ENCODE measurements at places on chromosomes 16 and 17.

GRCh38 chr16:30485818-30486436 is 13.4 kb downstream of the ITGAL start:
- no peak for DNase-seq

- no peak for DNase-seq
Measured at GRCh38 chr16:61968242-61969076, 67.8 kb downstream of the CDH8 start.

DNA sequence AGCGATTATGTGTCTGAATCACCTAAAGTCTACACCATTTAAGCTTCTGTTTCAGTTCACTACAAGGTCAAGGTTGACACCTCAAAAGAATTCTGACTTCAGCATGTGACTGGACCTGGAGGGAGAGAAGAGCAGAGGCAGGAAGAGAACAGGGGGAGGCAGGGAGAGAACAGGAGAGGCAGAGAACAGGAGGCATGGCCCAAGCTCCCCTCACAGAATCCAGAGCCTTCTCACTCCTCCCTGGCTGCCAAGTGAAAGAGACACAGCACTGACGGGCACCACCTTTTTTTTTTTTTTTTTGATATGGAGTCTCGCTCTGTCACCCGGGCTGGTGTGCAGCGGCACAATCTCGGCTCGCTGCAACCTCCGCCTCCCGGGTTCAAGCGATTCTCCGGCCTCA is 11.4 kb downstream of the GGA2 start:
- DNase-seq: no peak

GRCh38 chr16:3401719-3402397 is 843 bp downstream of the ZNF174 start:
- DNase-seq: no peak

DNA sequence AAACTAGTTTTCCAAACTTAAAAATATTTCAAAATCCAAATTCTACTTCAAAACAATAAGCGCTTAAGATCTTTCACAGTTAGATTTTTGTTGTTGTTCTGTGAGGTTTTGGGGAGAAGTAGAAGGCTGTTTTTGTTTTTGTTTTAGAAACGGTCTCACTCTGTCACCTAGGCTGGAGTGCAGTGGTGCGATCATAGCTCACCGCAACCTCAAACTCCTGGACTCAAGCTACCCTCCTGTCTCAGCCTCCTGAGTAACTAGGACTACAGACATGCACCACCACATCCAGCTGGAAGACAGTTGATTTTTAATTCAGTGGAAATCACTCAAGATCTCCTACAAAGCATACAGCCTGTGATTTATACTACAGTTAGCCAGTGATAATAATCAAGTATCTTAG is 2.7 kb downstream of the SHCBP1 start:
- DNase-seq: no peak

GRCh38 chr17:44733753-44734152 is 25.0 kb upstream of the ADAM11 start:
- no peak for DNase-seq

GRCh38 chr17:38636054-38636453 is 30.3 kb upstream of the SRCIN1 start:
- no peak for DNase-seq

- no peak for DNase-seq
Measured at GRCh38 chr17:42669977-42670788, 6.6 kb downstream of the PLEKHH3 start.

DNA sequence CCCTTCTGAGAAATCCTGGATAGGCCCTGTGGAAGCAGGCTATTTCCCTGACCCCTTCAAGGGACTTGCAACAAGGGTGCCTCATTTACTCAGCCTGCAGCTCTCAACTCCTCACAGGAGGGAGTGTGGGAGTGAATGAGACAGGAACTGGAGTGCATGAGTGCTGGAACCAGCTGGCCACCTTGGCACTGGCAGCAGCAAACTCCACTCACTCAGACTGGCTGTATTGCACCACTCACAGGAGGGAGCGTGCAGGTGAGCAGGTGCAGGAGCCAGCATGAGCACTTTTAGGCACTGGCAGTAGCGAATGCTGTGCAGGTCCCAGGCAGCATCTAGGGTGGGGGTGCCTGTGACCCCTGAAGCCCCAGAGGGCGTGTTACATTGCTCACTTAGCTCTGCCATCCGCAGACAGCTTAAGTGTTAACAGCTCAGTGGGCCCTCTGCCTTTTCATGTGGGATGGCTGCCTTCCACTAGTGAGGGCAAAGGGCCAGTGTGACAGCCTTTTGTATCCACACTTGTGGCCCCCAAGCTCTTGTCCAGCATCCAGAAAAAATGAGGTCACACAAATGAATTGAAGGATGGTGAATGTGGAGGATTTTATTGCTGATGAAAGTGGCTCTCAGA is 11.0 kb upstream of the ZNHIT3 start:
- DNase-seq: no peak

DNA sequence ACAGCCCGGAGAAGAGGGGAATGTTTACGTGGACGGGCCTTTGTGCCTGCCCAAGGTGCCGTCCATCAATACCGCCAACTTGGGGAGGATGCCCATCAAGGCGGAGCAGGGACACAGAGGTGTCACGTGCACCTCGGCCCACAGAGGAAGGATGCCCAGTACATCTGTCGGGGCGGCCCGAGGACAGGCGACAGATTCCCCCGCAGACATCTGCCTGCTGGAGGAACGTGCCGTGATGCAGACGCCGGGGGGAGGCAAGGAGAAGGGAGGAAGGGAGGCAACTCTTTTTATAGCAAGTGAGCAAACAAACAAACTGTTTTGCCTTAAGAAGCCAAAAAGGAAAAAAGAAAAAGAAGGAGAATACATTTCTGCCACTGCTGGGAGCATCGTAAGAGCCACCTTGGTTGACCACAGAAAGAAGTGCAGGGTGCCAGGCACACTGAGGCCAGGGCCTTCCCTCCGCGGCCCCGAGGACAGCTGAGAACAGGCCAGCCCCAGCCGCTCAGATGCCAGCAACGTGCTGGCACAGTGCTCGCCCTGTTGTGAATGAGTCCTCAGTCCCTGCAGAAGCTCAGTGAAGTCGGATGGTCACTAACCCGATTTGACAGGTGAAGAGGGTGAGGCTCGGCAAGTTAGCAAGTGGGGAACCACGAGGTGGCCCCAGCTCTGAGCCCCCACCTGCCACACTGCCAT is 146.4 kb downstream of the RBFOX3 start:
- no peak for DNase-seq

DNA sequence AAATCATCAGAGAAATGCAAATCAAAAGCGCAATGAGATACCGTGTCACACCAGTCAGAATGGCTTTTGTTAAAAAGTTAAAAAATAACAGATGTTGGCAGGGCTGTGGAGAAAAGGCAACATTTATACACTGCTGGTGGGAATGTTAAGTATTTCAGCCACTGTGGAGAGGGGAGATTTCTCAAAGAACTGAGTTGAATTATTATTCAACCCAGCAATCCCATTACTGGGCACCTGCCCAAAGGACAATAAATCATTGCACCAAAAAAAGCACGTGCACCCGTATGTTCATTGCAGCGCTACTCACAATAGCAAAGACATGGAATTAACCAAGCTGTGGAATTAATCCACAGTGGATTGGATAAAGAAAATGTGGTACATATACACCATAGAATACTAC is 204.7 kb downstream of the HS3ST4 start:
- DNase-seq: no peak

GRCh38 chr17:80453126-80453997 is 23.0 kb downstream of the NPTX1 start:
- DNase-seq: no peak

GRCh38 chr17:78374189-78374588 is 4.3 kb upstream of the PGS1 start:
- no peak for DNase-seq

DNA sequence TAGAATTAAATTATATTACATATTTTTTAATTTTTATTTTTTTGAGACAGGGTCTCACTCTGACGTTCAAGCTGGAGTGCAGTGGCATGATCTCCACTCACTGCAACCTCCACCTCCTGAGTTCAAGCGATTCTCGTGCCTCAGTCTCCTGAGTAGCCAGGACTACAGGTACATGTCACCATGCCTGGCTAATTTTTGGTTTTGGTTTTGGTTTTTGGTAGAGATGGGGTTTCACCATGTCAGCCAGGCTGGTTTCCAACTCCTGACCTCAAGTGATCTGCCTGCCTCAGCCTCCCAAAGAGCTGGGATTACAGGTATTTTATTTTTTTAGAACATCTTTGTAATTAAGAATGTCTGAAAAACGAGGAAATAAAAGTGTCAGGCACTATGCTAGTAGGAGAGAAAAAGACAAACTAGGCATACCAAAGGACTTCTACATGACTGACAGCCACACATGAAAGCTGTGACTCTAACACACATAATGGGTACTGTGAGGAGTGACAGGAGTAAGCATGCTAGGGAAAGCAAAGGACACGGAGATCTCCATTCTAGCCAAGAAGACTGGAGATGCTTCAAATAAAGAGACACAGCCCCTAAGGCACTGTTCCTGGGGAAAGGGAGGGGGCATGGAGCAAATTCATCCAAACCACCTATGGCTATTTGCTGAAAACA is 7.3 kb downstream of the GNA13 start:
- DNase-seq: no peak

DNA sequence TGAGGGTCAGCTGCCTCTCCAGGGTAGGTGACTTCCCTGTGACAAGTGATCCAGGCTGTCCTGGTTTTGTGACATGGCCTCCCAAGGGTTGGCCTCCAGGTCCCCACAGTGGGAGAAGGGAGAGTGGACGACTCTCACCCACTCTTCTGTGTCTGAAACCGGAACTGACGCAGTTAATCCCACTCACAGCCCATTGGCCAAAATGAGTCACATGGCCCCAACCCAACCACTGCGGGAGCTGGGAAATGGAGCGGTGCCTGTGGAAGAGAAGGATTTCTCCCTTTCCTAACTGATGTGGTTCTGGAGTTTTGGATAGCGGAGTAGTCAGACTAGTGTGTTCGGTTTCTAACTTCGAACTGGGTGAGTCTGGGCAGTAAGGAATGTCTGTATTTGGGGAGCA is 79.4 kb downstream of the ABCC6 start:
- no peak for DNase-seq

- DNase-seq: no peak
Measured at GRCh38 chr17:77874303-77875050, 84.0 kb upstream of the TNRC6C start.

GRCh38 chr17:33023790-33024189 is 32.1 kb downstream of the SPACA3 start:
- DNase-seq: no peak

GRCh38 chr17:62746941-62747340 is 61.2 kb downstream of the MARCHF10 start:
- no peak for DNase-seq

GRCh38 chr17:1313270-1314005 is 34.0 kb downstream of the TRARG1 start:
- no peak for DNase-seq

- DNase-seq: no peak
Measured at GRCh38 chr17:39175695-39176093, 9.7 kb upstream of the ARL5C start.

DNA sequence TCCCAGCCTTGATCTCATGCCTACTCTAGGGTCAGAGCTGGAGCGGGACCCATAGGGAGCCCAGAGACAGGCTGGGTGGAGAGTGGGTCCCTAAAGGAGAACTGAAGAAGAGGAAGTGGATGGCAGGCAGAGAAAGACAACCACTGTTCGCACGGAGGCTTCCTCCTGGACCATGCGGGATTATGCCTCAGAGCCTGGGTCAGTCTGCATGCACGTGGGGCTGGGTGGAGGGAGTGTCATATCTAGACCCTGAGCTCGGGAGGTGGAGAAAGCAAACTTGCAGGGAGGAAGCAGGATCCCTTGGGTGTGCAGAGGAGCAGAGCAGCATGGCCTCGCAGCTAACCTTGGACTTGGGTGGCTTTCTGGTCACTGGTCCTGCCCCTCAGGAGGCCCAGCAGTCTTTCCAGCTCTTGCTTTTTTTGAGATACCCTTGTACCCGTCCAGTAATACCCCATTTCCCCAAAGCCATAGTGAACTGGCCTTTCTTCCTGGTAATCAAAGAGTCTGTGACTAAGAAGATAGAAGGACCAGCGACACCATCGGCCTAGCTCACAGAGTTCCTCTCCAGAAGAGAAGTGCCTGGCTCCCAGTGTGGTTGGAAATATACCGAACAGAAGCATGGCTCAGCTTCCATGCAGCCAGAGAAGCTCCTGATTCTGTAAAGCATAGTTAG is 344.2 kb downstream of the CPPED1 start:
- no peak for DNase-seq

- no peak for DNase-seq
Measured at GRCh38 chr16:8278031-8278580, 312.2 kb downstream of the TMEM114 start.

GRCh38 chr17:50052241-50052796 is 3.6 kb upstream of the ITGA3 start:
- DNase-seq: peak; percentile 24

GRCh38 chr17:34378664-34379101 is 15.7 kb upstream of the CCL1 start:
- DNase-seq: no peak

- DNase-seq: no peak
Measured at GRCh38 chr17:74712301-74712700, 422 bp downstream of the CD300LF start.

DNA sequence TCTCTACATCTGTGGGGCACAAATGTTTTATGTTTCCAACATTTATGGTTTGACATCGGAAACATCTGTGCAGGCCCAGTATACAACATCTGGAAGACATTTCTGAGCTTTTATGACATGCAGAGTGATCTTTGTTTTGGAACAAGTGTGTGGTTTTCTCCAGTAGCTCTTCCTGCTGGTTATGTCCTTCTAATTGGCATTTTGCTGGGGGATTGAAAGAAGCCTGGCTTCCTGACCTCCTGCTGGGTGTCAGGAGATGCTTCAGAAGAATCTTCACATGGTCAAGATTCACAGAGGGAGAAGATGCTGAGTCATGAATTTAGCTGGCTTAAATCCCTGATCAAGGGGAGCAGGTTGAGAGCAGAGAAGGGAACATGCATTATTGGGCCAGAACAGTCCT is 279.5 kb upstream of the MYOCD start:
- no peak for DNase-seq

GRCh38 chr17:49148171-49148570 is 15.6 kb downstream of the B4GALNT2 start:
- DNase-seq: no peak

DNA sequence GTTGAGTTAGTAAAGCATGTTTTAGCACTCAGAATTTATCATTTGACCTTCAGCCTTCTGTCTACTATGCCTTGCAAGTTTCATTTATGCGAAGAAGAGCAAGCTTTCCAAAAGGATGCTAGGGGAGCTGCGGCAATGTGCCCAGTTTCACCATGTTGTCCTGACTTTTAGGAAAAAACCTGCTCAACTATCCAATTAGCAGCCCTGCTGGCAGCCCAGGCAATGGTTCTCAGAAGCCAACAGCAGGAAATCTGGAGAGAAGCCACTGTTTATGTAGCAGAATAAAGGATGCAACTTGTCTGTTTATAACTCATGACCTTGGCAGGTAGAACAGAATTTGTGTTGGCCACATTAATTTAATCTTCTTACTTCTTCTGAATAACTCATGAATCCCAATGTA is 230.8 kb downstream of the ABCC12 start:
- no peak for DNase-seq

DNA sequence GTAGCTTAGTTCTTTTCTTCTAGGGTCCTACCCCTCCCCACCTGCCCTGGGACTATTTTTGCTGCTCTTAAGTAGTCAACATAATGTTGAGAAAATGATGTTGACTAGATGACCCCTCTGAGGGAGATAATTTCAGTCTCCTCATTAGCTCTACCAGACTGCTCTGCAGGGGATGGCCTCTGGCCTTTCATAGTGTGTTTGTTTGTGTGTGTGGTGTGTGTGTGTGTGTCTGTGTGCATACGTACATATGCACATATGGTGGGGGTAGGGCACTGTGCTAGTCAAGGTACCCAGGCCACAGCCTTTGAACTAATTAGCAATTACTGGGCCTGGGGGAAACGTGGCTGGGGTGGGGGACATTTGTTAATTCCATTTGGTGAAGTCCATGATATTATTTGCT is 254.0 kb downstream of the SHISA9 start:
- DNase-seq: no peak

- no peak for DNase-seq
Measured at GRCh38 chr17:74892013-74892841, 1.2 kb downstream of the FADS6 start.

Data from NCI-H2081 treated with DMSO at 0.1 percent for 48 hours (cell line).